ENCODE measurements at places on chromosomes 7 and 10.

DNA sequence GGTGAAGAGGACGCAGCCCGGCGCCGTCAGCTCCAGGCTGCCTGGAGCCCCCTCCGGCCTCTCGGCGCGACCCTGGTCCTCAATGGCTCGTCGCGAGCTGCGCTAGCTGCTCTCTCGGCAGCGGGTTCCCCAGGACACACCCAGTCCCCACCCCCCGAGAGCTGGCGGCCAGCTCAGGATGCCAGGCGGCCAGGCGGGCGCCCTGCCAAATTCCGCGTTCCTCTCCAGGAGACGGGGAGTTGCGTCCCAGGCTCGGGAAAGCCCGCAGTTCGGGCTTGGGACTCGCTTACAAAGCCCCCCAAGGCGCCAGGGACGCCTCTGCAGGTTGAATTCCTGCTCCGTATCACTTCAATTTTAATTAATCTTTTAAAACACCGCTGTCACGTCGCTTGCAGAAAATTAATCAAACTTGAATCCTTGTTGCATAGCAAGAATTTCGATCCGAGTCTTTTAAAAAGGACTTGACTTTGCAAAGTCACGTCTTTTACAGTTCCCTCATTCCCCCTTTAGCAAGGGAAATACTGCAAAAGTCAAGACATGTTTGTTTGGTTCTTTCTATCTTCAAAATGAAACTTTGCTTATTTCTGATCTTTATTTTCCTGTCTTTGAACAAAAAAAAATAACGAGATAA, 28.2 kb downstream of the SKIDA1 start:
- peak; percentile 92 for DNase-seq

- DNase-seq: peak; percentile 37
Measured at GRCh38 chr10:109898666-109899355, 24.5 kb downstream of the XPNPEP1 start.

DNA sequence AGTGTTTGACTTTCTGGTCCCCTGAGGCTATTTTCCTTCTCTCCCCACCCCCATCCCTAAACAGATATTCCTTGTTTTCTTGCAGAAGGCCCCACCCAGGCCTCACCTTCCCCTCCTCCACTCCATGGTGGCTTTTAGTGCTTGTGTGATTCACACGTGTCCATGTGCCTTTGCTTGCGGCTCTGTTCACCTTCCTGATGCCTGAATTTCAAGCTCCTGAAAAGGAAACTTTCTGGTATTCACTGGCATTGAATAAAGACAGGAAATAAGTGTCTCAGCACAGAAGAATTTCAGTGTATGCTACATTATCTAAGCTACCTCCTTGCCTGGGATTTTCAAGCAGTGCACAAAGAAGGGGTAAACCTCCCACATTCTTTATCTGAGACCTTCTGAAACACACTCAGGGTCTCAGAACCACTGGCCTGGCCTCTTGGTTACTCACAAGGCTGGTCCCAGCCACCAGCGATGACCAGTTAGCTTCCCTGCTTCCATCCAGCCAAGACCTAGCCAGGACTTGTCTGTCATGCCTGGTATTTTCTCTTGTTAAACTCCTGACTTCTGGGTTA, 17.2 kb upstream of the UBE2H start:
- peak; percentile 88 for DNase-seq

GRCh38 chr7:134779741-134780065, 269 bp downstream of the CALD1 start:
- no peak for DNase-seq

DNA sequence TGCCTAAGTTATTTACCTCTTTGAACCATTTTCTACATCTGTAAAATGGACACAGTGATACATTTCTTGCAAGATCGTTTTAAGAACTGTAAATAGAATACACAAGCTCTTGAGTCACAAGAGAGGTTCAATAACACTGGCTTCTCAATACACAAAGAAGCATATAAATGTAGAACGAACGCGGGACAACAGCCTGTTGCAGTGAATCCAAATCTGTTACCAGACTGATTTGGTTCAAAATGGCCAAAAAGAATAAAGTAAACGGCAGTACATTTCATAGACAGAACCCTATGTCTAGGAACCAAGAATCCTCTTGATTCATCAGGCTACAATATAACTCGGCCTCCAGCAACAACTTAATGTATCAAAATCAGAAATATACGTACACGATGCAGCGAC, 701 bp downstream of the MTPAP start:
- no peak for DNase-seq

DNA sequence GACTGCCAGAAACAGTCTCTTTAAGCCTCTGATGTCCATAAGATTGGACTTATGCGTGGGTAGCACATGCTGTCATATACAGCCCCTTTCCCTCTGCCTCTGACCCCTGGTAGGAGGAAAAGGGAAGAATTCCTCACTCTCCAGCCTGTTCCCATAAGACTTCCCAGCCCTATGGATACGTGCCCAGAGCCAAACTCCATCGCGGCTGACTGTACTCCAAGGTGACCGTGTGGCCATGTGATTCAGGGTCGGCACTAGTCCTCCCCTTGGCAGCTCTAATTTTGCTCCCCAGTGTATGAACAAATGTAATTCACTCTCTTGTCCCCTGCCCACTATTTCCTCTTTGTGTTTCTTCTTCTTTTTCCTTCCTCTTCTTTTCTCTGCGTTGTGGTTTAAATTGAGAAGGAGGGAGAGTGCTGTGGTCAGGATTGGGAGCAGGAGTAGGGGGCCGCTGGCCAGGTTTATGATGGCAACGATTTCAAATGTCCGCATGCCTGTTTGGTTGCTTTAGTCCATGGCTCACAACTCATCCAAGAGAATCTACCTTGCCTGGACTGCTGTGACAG, 43.8 kb downstream of the PRLHR start:
- no peak for DNase-seq

DNA sequence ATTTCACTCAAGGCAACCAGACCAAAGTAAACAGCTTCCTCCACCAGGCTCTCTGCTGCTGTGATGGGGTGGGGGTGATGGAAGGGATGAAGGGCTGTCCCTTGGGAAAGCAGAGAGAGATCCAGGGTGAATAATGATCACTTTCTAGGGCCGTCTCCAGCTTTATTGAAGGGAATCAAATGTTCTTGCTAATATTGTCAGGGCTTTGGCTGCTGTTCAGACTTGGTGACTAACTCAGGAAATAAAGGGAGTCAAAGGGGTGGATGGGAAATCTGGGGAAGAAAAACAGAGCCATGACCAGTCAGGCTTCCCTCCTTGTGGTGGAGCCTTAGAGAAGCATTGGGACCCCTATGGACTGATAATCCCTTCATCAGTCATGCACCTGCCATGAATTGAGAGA, 196.2 kb upstream of the AGK start:
- DNase-seq: peak; percentile 57

- no peak for DNase-seq
Measured at GRCh38 chr10:131078131-131078881, 233.2 kb downstream of the TCERG1L start.

GRCh38 chr7:4726566-4726965, 44.5 kb downstream of the FOXK1 start:
- no peak for DNase-seq

- DNase-seq: no peak
Measured at GRCh38 chr10:18577823-18578685, 73.3 kb downstream of the NSUN6 start.

DNA sequence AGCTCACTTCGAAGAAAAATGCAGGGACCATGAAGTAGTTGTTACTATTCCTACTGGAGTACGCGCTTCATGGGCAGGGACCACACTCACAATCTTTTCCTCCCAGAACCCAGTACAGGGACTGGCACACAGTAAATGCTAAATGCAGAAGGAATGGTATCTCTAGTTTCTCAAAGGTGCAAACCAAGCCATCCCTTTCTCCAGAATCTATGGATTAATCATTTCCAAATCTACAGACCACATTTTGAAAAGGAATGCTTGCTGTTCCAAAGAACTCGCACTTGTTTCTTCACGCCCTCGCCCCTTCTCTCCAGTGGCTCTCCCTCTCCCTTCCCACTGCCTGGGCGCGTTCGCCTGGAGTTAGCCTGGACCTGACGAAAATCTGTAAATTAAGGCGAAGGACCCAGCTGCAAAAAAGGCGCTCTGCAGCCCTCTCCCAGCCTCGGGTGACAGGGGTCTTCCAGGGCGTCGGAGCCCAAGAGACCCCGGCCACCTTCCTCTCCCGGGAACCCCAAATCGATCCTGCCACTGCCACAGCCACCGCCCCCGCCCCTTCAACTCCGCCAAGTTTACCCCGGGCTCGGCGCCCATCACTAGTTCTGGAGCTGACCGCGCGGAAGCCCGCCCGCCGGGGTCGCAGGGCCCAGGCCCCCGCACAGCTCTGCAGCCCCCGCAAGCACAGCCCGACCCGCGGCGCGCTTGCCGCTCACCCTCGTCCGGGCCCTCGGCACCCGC, 527 bp downstream of the PDIA4 start:
- peak; percentile 16 for DNase-seq

- DNase-seq: no peak
Measured at GRCh38 chr7:70772891-70773290, 359.1 kb upstream of the GALNT17 start.

DNA sequence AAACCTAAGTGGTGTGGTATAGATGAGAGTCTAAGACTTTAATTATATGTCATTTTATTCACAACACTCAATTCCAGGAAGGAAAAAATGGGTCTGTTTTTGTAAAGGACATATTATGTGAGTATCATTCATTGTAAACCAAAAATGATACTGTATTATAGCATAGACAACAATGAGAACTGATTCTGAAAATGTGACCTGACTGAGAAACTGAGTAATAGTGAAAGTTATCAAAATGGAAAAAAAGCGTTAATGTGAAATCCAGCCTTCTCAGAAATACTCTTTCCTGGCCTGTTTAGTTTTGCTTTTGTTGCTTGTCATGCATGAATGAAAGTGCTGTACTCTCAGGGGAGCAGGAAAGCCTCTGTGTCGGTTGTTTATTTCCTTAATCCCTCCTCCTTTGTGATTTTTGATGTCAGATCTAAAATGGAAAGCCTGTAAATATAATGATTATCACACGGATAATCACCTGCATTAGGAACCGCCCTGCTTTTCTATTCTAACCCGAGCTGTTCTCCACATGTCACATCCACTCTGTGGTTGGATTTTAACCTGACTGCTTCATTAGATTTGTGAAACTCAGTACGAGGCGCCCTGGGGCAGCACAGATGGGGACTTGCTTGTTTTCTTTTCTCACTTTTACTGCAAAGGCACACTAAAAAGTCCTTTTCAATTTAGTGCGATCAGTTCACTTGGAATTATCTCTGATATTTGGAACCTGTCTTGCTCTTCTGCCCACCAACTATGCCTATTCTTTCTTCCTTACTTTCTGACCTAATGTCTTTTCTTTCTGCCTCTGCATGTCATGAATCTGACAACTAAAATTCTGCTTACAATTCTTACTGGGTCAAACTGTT, 240.9 kb upstream of the KAT6B start:
- DNase-seq: no peak

- peak; percentile 93 for DNase-seq
Measured at GRCh38 chr7:103113164-103113563, 35.7 kb downstream of the NAPEPLD start.

GRCh38 chr10:23096802-23097549, 1.6 kb downstream of the MSRB2 start:
- DNase-seq: peak; percentile 43

DNA sequence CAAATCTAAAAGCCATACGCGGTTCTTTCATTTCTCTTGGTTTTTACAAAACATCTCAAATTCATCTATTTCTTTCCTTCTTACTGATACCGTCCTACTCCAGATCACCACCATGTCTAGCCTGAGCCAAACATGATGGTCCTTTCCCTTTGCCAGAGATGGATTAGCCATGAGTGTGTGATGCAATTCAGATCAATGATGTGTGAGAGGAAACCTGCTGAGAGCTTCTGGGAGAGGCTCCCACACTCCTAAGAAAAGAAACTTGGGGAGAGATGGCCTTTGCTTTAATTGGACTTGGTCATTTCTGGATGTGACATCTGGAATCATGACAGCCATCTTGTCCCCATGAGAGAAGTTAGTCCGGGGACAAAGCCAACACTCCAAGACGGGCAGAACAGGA, 367.2 kb downstream of the FGFR2 start:
- DNase-seq: no peak

- peak; percentile 84 for DNase-seq
Measured at GRCh38 chr7:129958643-129959470, 6.1 kb upstream of the UBE2H start.

- DNase-seq: no peak
Measured at GRCh38 chr10:113241599-113242360, 291.7 kb downstream of the TCF7L2 start.

- no peak for DNase-seq
Measured at GRCh38 chr10:79319115-79319771, 28.0 kb upstream of the PPIF start.

GRCh38 chr10:31594347-31594873, 275.4 kb downstream of the ZEB1 start:
- DNase-seq: no peak

DNA sequence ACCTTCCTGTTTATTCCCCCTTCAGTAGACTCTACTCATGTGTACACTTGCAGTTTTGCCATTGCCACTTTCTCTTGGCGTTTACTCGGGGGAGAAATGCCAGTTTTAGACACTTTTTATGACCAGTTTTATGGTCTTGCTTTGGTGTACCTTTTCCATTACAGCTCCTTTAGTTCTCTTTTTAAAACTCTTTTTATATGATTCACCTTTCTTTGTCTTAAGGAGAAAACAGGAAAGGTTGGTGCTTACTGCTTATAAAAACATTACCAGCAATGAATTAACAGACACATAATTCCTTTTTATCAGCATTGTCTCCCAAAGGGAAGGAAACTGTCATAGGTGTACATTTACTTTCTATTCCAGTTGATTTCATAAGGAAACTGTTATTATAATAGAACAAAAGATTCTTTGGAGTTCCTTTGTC, 11.9 kb downstream of the TSPAN13 start:
- no peak for DNase-seq

DNA sequence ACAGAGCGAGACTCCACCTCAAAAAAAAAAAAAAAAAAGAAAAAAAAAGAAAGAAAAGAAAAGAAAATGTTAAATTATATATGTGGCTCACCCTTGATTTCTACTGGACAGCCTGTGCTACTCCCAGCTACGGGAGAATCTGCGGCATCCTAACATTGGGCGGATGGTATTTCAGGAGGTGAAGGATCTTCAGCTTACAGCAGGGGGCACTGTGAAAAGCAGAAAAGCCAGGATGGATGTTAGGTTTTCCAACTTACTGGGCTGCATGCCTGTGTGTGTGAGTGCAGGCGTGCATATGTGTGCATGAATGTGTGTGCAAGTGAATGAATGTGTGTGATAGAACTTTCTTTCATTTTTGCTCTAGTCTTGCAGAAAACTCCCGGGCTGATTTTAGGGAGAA, 1066.5 kb downstream of the TYW1 start:
- no peak for DNase-seq

DNA sequence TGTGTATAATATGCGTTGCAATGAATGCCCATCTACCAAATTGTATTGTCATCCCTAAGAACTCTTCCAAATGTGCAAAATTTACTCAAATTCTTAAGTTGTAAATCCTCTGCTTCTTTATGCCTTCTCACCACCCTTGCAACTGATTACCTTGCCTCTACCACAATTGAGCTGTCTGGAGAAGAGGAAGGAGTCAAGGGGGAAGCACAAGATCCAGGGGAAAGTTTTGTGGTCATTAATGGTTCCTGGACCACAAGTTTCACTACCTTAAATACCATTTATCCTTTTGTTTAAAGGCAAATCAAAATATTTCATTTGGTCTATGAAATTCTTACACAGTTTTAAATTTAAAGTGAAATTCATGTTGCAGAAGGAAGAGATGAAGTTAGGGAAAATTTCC, 16.7 kb downstream of the CRPPA start:
- DNase-seq: no peak

Measured in EL (cell line).